D721Med (cell line): ENCODE measurements at places on chromosomes 7 and 10.

- DNase-seq, result no peak
Measured at GRCh38 chr10:35140727-35141126, 14.1 kb downstream of the CREM start.

GRCh38 chr10:117246997-117247671, 6.2 kb downstream of the SLC18A2 start:
- DNase-seq, result no peak

GRCh38 chr10:130039141-130039540, 71.5 kb downstream of the C10orf143 start:
- no peak for DNase-seq

- peak; percentile 72 for DNase-seq
Measured at GRCh38 chr10:44978570-44979280, at the start of gene DEPP1. TSS of gene DEPP1 (minus strand) at chr10:44978809. CDS start at chr10:44978030, 779 bp downstream.

- no peak for DNase-seq
Measured at GRCh38 chr7:17134786-17135185, 163.7 kb upstream of the AHR start.

- no peak for DNase-seq
Measured at GRCh38 chr10:112208997-112209396, 25.4 kb upstream of the GPAM start.

DNA sequence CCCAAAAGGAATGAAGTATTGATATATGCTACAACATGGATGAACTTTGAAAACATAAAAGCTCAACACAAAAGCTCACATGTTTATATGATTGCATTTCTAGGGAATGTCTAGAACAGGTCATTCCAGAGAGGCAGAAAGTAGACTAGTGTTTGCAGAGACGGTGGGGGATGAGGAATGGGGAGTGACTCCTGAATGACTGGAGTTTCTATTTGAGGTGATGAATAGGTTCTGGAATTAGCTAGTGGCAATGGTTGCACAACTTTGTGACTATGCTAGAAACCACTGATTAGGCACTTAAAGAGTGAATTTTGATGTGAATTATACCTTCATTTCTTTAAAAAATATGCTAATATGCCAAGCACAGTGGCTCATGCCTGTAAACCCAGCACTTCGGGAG, 6.9 kb downstream of the KPNA7 start:
- DNase-seq, result no peak

DNA sequence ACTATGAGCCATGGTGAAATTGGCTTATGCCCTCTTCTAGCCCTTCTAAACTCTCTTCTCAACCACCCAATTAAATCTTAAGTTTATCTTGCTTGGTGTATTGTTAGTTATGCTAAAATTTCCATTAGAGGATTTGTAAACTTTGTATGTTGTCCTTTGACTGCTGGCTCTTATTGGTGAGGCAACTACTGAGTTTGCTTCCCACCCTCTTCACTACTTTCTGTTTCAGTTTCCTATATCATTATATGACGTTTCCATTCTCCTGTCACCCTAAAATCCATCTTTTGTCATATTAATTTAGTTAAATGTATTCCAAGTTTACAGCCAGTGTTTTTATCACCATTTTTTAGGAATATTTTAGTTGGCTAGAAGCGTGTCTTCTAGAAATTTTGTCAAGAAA, 80.9 kb upstream of the VWC2 start:
- DNase-seq, result no peak

- no peak for DNase-seq
Measured at GRCh38 chr7:82675396-82675795, 231.8 kb upstream of the CACNA2D1 start.

GRCh38 chr10:86583983-86584382, 62.4 kb upstream of the WAPL start:
- no peak for DNase-seq

DNA sequence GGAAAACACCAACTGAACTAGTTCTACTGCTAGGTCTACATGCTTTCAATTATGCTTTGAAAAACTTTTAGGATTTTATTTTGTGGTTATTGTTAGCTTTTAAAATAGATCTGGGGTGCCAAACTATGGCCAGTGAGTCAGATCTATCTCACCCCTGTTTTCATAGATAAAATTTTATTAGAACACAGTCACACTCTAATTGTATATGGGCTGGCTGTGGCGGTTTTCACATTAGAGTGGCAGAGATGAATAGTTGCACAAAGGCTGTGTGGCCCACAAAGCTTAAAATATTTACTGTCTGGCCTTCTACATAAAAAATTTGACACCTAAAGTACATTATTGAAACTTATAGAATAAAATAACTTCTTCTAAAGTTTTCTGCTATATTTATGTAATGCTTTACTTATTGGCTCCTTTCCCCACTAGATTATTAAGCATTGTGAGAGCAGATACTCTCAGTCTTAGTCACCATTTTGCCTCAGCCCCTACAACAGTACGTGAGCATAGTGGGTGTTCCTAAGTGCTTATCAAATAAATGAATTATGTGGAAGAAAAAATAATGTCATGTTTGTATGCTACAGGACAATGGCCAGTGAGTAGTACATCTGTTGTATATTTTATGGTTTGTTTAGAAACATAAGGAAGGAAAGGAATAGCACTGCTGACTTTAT, 5.4 kb upstream of the SUV39H2 start:
- DNase-seq, result no peak

DNA sequence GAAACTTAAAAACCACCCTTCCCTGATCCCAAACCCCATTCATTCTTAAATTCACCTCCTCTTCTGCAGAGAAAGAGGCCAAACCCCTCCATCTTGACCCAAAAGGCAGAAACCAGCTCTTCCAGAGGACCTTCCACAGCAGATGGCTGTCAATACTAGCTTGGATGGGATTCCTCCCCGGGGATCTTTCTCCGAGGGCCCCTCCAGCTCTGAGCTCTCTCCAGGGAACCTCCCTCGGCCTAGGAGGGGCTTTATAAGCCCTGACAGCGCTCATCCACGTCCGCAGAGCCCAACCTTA, 5.4 kb downstream of the TNRC18 start:
- no peak for DNase-seq

DNA sequence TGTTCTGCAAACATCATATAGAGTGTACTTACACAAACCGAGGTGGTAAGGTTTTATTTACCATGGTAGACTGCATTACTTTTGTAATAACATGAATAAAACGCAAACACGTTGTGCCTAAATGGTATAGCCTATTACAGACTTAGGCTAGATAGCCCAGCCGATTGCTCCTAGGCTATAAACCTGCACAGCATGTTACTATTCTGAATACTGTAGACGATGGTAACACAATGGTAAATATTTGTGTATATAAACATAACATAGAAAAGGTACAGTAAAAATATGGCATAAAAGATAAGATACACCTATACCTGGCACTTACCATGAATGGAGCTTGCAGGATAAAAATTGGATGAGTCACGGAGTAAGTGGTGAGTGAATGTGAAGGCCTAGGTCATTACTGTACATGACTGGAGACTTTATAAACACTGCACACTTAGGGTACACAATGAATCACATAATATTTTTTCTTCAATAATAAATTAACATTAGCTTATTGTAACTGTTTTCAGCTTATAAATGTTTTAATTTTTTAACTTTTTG, 16.3 kb downstream of the AKR1D1 start:
- DNase-seq, result no peak

GRCh38 chr7:148819697-148820360, 64.3 kb downstream of the EZH2 start:
- DNase-seq, result no peak

GRCh38 chr7:149007611-149008010, 20.7 kb downstream of the PDIA4 start:
- DNase-seq, result no peak

- no peak for DNase-seq
Measured at GRCh38 chr7:33933611-33934281, 28.4 kb downstream of the BMPER start.

DNA sequence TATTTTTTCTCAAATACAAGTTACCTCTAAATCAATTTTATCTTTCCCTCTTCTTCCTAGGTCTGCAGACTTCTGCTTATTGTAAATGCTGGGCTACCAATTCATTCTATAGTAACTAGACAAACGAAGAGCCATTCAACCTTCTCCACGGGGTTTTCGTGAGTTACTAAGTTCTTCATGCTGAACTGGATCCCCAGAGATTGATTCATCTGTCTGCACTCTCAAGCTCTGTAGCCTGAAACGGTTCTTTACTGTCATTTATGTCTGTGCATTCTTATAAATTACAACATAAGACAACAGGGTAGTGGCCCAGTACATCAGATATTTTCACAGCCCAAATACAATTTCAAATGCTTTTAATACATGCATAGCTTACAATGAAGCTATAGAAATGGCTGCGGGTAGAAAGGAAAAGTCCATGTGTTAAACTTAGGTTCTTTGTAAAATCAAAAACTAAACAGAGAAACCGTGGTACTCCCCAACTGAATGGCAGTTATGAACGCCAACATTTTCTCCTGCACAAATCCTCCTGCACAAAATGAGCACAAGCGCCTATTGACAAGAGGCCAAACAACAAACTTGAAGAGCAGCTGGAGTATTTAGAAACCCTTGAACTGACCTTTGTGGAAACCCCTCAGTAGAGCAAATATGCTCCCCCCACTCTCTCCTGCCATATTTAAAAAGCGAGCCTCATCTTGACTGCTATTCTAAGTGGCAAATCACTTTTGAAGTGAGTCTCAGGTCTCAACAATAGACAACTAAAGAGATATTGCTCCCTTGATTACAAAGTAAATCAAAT, 20.7 kb downstream of the LAMB1 start:
- DNase-seq, result no peak

GRCh38 chr7:118863966-118864365, 639.5 kb downstream of the ANKRD7 start:
- no peak for DNase-seq

GRCh38 chr7:112888781-112889180, 98.6 kb upstream of the TMEM168 start:
- no peak for DNase-seq

- DNase-seq, result no peak
Measured at GRCh38 chr7:65429642-65430343, 56.1 kb downstream of the ZNF92 start.

DNA sequence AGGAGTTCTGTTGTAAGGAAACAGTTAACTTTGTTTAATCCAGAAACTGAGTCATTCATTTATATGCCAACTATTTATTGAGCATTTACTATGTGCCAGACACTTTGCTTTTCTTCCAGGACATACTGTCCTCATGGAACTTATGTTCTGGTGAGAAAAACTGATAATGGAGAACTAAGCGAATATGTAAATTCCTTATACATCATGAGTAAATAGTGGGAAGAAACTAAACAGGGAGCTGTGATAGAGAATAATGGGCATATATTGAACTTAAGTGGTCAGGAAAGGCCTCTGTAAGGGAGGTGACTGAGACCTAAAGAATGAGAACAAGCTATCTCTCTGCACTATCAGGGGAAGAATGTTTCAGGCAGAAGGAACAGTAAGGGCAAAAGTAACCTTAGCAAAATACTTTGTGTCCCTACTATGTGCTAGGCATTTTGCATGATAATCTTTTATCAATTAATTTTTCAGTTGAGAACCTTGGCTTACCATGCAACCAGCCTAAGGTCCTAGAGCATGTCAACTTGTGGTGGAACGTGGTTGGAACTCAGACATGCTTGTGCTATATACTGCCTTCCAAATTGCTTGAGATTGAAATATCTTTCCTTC, 45.4 kb downstream of the ST7 start:
- no peak for DNase-seq

GRCh38 chr7:107078517-107078966, 34.0 kb downstream of the PRKAR2B start:
- no peak for DNase-seq

DNA sequence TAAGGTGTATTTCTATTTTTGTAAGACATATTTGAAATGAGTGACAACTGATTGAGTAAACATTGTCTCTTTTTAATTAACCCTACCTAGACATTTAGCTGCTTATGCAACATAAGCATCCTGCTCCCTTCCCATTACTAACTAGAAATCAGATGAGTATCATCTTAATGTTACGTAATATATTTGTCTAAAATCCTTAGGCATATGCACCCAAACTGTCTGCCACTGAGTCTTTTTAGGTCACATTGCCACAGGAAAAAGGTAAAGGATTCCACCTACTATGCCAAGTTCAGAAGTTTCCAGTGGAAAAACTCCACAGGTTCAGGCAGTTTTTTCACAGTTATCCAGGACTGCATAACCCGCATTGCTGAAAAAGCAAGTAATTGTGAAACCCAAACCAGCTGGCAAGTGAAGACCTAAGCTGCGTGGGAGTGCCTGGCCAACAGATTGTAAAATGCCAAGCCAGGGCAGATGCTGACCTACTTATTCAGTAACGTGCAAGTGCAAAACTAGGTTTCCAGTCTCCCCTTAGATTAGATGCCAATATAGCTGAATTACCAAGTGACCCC, 983.7 kb downstream of the GATA3 start:
- DNase-seq, result no peak

GRCh38 chr10:60921633-60922032, 22.4 kb downstream of the RHOBTB1 start:
- no peak for DNase-seq

- DNase-seq, result no peak
Measured at GRCh38 chr10:53716156-53716555, 943.6 kb upstream of the MBL2 start.

GRCh38 chr10:30092151-30092790, 32.9 kb upstream of the JCAD start:
- no peak for DNase-seq

- DNase-seq, result no peak
Measured at GRCh38 chr10:73088304-73088703, 8.4 kb downstream of the P4HA1 start.

GRCh38 chr7:81264116-81264515, 345.3 kb upstream of the SEMA3C start:
- no peak for DNase-seq

DNA sequence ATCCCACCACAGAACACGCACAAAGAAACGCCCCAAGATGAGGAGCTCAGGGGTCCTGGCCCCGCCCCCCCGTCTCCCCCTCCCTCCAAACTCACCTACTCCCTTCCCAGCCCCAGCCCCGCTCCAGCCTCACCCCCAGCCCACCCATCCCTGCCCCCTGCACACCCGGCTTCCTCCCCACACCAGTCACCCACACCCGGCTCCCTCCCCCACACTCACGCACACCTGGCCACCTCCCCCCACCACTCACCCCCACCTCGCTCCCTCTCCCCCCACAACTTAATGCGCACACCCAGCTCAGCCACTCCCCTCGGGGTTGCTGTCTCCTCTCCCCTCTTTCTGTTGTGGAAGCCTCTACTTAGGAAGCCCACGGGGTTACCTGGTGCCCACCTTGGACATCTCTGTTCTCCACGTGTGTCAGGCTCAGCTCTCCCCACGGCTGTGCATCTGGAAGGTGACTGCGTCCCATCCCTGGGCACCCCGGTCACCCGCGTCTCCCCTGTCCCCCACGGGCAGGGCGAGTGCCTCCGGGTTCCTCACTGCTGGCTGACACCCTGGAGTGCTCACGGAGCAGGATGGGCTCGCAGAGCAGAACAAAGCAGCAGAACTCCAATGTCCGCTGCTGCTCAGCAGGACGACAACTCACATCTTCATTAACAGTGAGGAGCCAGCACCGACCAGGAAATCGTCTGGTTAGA, 166.8 kb downstream of the USP6NL start:
- DNase-seq, result no peak

GRCh38 chr7:67955061-67955460, 958.4 kb downstream of the TYW1 start:
- DNase-seq, result no peak

- DNase-seq, result no peak
Measured at GRCh38 chr10:49457686-49458085, 61.8 kb upstream of the DRGX start.
